Spinal cord (tissue), 10 donors: ENCODE measurements at places on chromosomes 1 and 21. TPM values are rescaled to one million over a fixed set of nuclear protein-coding genes. Genes with fewer than 3 reads are reported as not detected.

The CHTOP gene
- total RNA-seq: 58.0 TPM

DNA sequence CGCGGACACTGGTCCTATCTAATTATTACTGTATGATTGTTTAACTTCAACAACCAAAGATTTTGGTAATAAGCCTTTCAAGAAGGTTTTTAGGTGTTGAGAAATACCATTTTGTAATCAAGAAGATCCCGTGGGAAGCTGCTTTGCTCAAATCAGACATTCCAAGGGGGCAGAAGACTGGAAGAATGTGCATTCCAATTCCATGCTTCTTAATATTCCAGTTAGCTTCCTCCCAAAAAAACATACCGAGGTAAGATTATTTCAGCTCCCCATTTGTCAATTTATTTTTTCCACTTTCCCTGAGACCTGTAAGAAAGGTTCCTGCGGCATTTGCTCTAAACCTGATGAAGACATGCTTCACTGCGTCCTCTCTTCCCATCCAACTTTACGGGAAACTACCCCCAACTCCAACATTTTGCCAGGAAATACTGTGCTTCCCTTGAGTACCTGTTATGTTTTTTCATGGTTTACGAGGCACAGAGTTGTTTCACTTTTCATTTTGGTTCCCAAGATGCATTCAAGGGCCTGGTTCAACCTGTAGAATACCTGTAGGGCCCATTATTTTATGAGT is 4.1 kb downstream of the CNN3 start:
- peak overlapping the region; percentile 57 for H3K27ac ChIP-seq
- DNase-seq: no peak
- peak overlapping the region; percentile 24 for H3K4me3 ChIP-seq
- H3K4me1 ChIP-seq: peaks cover 22% of the 10 kb centered on the region
- no peaks in the 10 kb centered on the region for H3K27me3 ChIP-seq
- no peaks in the 10 kb centered on the region for H3K36me3 ChIP-seq

The PLA2G2C gene
- not detected for total RNA-seq

The SYNC gene
- 17.2 TPM for total RNA-seq

DNA sequence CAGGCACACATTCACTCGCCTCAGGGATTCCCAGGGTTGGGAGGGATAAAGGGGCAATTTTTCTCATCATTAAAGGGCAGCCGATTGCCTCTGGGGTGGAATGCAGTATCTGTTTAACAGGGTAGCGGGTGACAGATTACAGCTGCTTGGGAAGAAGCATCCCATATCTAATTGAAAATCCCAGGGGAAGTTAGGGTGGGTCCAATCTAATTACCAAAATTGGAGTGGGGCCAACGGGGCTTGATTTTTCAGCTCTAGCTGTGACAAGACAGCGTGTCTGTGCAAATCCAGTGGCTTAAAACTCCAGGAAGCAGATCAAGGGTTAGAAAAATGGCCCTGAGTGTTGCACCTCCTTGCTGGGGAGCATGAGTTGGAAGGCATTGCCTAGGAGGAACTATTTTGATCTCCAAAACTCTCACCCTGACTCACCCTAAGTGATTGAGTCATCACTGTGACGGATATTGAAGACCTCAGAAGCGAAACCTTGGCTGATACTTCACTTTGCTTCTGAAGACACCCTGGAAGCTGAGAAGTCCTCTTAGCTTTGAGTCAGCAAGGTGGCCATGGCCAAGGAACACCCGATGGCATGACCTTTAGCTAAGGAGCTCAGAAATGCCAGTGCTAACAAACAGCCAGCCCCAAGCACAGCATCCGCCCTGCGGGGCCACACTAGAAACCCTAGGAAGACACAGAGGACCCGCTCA is 46.0 kb downstream of the GRHL3 start:
- peaks cover 20% of the 10 kb centered on the region for H3K4me1 ChIP-seq
- H3K36me3 ChIP-seq: peaks cover 3% of the 10 kb centered on the region
- peak; percentile 4 for DNase-seq
- no peak overlapping the region for H3K4me3 ChIP-seq

The C8B gene
- total RNA-seq: not detected

GRCh38 chr1:202807451-202807925 is 733 bp downstream of the KDM5B start:
- H3K4me1 ChIP-seq: peaks cover 22% of the 10 kb centered on the region
- H3K27ac ChIP-seq: peak overlapping the region; percentile 69
- peak overlapping the region; percentile 62 for H3K4me3 ChIP-seq
- peak; percentile 78 for DNase-seq
- H3K27me3 ChIP-seq: no peaks in the 10 kb centered on the region

- peaks cover 23% of the 10 kb centered on the region for H3K4me1 ChIP-seq
- H3K36me3 ChIP-seq: peaks cover 46% of the 10 kb centered on the region
- H3K27me3 ChIP-seq: no peaks in the 10 kb centered on the region
- DNase-seq: no peak
Observed at GRCh38 chr1:21867451-21867996, 55.5 kb downstream of the LDLRAD2 start.

DNA sequence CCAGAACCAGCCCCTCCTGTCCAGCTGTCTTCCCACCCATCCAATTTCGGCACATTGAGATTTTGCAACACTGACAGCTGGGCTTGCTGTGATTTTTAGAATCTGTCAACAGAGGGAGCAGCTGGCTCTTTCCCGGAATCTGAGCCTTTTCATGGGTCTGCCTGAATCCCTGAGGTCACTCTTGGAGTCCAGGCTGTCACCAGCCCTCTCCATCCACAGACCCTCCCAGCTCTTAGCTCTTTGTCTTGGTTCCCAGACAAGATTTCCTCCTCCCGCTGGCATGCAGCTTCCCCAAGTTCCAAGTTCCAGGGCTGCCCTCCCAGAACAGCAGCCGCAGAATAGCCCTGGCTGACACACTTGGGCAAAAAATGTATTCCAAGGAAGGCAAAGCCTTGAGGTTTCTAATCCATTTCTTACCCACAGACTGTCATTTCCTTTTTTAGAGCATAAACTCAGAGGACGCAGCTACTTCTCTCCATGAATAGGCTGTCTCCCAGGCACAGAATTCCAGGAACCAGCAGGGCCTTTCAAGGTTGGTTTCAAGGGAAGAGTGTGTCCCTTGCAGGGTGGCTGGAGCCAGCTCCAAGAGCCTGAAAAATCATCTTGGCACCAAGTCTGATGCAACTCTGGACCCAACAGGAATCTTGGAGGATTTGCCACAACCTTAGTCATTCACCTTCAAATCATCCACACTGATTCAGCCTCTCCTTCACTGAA is 7.1 kb upstream of the TMEM61 start:
- DNase-seq: peak; percentile 77
- H3K36me3 ChIP-seq: no peaks in the 10 kb centered on the region
- H3K27ac ChIP-seq: no peak overlapping the region

DNA sequence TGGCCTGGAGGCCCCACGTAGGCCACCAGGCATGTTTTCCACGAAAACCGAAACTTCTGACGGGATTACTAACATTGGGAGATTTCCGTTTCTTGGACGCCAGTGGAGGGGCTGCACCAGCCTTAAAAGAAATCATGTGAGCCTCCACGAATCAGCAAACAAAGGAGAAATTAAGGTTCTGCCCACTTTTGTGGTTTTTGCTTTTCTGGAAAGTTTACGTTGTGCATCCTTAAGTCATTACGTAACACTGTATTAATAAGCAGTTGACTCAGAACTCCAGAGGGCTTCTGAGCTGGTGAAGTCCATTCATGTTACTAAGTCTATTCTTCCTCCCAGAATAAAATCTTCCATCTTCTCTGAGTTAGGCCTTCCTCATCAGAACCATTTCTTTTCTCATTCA is 168.5 kb downstream of the PSMG1 start:
- DNase-seq: no peak
- H3K27ac ChIP-seq: no peak overlapping the region
- peaks cover 3% of the 10 kb centered on the region for H3K4me1 ChIP-seq
- no peak overlapping the region for H3K4me3 ChIP-seq
